Cardiac fibroblast (primary cell): ENCODE measurements at places on chromosomes 3 and 15.

GRCh38 chr3:16813336-16813735 lies 71.4 kb upstream of the PLCL2 start:
- DNase-seq: peak; percentile 17

GRCh38 chr3:197204736-197205135 lies 93.7 kb downstream of the DLG1 start:
- peak; percentile 41 for DNase-seq

DNA sequence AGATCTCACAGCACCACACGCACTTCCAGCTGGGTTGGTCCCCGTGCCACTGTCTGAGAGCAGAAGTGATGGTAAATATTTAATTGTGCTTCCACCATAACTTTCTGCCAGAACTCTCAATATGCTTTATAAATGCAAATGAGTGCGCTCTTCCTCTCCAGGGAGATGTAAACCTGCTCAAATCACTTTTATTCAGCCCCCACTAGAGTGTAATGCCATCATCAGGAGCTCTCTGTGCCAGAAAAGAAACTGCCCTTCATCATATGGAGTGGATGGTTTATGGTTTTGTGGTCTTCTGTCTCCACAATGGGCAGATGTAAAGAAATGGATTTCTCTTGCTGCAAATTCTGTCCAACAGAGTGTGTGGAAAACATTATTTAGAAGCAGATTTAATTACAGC lies 127.0 kb downstream of the EPHB1 start:
- DNase-seq: no peak

DNA sequence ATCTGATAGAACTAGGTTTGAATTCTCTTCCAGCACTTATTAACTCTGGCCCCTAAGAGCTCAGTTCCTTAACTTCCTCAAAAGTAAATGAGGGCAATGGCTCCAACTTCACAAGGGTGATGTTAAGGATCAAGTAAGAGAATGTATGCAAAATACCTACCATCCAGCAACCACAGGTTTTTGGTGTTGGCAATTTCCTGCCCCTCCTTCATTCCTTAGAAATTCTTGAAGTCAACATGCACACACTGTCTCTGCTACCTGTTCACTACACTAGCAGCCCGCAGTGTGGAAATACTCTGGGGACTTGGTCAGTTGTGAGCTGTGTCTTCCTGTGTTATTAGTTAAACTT lies 5.0 kb downstream of the ZBED2 start:
- no peak for DNase-seq

DNA sequence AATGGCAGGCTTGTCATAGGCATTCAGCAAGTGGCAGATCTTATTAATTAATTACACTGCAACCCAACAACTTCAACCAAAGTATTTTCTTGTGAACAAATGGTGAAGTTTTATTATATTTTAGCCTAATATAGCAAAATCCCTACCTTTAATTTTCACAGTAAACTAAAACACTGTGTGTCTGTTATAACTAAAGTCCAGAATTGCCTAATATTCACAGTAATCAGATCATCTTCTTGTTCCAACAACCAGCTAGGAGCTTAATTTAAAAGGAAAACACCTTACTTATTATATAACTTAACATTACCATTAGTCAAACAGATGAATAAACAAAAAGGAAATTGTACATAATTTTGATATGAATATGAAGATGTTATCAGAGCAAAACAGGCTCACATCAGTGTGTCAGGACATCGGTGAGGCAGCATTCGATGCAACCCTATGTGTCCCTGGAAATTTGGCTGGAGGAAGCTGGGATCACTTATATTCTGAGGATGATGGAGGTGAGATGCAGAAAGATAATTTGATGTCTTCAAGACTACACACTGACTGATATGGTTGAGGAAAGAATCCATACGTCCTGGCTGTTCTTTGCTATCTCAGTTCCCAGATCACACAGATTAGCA lies 189.3 kb upstream of the EIF1B start:
- no peak for DNase-seq

- no peak for DNase-seq
These were observed 309.8 kb upstream of the LRRC3B start for GRCh38 chr3:26312816-26313215.

DNA sequence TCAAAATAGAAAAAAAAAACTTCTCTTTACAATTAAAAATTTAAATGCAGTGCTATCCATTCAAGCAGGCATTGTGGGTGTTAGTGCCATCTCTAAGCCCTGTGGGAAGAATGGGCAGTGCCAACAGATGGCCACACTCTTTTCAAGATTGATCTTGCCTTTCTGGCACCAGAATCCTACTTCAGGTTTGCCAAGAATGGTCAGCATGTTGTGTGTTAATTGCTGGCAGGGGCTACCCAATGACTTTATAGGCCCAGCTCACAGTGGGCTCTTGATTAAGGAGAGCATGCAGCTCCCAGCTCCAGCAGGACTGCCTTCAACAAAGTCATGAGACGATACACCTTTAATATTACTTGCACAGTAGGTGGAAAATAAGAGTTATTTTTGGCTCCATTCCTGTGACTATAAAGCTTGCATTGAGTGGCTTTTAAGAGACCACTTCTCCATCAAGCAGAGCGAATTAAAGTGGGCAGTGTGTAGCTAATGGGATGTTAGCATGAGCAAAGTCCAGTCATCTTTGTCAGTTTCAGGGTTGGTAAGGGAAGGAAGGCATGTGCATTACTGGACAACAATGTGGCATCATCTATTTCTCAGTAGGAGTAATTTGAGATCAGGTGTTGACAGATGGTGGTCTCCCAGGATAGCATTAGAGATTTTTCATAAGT lies 476.8 kb downstream of the C3orf38 start:
- no peak for DNase-seq

DNA sequence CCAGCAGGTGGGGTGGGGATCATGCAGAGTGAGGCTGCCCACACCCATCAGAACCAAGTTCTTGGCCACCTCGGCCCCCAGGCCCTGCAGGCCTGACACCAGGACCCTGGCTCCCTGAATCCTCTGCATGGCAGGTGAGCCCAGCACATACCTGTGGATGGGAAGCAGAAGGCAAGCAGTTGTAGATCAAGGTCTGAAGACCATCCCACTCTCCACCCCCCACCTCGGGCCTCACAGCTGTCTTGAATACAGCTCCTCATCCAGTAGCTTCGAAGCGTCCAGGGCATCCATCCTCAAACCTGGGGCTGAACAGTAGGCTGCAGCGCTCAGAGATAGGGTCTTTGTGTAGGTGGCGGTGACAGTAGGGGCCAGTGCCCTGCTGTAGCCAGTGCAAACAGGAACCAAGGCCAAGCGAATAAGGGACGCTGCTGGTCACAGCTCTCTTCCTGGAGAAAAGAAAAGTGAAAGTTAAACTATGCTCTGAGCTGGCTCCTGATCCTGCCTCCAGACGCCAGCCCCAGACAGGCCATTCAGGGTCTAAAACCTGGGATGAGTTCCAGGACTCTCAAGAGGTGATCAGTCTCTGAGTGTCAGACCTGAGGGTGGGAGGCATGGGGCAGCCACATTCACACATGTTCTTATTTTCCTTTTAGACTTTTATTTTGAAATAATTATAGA lies at the start of gene UBA7:
TSS of gene UBA7 (minus strand) at position 457 of the 678 bp plus-strand sequence. CDS start at position 291, 166 bp downstream.
- peak; percentile 73 for DNase-seq

- no peak for DNase-seq
These were observed 534.1 kb upstream of the KCNMB2 start for GRCh38 chr3:178002113-178002512.

DNA sequence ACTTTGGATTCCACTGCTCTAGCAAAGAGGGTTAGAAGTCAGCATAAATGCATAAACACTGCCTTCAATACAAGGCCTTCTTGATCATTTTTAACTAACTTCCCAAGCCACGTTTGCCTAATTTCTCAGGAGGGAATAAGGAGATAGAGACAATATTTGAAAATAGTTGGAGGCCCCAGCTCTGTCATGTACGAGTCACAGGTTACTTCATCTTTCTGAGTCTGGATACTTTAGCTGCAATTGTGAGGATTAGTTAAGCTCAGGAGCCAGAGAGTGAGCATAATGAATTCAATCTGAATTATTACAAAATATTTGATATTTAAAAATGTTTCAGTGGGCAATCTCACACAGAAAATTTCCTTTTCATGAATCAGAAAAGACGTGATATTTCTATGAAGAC lies 298.9 kb downstream of the SHOX2 start:
- DNase-seq: peak; percentile 14

GRCh38 chr15:31162721-31163510 lies 61.4 kb upstream of the TRPM1 start:
- DNase-seq: no peak

DNA sequence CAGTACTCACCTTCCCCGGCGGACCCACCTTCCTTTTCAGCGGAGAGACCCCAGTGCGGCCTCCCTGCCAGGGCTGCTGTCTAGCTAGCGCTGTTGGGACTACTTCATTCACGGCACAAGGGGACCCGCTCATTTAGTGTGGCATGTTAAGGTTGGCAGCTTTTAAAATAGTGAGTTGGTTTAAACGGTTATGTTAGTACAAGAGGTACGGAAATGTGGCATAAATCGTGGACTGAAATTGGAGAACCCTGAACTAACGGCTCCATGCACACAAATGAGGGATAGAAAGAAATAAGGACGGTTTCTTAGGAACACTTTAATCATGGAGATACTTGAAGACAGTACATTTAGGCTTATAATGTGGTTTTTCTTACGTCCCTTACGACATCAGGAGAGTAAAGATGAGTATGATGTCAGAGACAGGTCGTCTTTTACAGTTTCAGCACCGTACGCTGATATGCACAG lies 752 bp downstream of the CEP63 start:
- peak; percentile 28 for DNase-seq

GRCh38 chr3:88807491-88808105 lies 299.8 kb upstream of the EPHA3 start:
- peak; percentile 17 for DNase-seq

- no peak for DNase-seq
These were observed 219.7 kb upstream of the SETMAR start for GRCh38 chr3:4083225-4084015.

GRCh38 chr3:42351207-42351606 lies 59.2 kb downstream of the LYZL4 start:
- DNase-seq: peak; percentile 18

DNA sequence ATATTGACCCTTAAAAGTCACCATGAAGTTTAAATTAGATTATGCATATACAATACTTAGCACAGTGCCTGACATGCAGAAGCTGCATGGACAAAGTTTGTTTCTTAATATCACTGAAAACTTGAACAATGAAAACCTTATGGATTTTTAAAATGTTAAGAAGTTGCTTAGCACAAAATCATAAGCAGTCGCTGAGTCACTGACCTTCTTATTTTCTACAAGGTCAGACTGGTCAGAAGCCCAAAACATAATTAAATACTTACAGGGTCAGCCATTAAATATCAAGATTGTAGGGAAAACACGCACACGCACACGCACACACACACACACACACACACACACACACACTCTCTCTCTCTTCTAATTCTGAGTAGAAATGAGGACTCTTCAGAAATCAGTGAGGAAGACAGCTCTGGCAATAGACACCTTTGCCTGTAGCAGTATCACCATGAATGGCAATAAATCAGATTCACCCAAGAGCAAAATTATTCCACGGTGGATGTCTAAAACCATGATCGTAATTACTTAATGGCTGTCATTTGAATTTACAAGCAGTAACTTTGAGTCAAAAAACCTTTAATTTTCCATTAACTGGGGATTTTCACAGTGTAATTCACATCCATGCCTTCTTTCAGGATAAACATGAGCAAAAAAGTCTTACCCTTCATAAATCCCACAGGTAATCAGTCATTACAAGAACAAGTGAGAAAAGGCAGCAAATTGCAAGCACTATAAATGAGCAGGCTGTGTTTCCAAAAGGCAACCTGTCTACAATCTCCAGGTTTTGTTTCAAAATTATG lies 147.5 kb downstream of the OSBPL10 start:
- peak; percentile 13 for DNase-seq

DNA sequence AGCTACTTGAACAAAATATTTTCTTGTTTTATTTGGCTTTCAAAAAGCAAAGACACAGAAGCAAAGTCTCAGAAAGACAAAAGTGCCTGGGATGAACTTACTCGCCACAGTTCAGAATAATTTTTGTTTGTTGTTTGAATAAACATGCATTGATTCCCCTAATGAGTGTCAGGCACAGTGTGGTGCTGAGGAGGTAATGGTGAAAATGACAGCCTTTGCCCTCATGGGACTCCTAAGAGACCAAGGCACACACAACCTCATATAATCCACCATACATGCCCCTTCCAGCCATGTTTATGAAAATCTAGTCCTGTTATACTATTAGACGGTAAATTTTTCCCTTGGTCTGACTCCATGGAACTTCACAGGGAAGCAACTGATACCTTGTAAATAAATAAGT lies 2.5 kb downstream of the GOLIM4 start:
- DNase-seq: no peak

- no peak for DNase-seq
These were observed 445.6 kb upstream of the RBMS3 start for GRCh38 chr3:28835249-28835648.

GRCh38 chr3:73203101-73203500 lies 141.6 kb downstream of the EBLN2 start:
- no peak for DNase-seq

DNA sequence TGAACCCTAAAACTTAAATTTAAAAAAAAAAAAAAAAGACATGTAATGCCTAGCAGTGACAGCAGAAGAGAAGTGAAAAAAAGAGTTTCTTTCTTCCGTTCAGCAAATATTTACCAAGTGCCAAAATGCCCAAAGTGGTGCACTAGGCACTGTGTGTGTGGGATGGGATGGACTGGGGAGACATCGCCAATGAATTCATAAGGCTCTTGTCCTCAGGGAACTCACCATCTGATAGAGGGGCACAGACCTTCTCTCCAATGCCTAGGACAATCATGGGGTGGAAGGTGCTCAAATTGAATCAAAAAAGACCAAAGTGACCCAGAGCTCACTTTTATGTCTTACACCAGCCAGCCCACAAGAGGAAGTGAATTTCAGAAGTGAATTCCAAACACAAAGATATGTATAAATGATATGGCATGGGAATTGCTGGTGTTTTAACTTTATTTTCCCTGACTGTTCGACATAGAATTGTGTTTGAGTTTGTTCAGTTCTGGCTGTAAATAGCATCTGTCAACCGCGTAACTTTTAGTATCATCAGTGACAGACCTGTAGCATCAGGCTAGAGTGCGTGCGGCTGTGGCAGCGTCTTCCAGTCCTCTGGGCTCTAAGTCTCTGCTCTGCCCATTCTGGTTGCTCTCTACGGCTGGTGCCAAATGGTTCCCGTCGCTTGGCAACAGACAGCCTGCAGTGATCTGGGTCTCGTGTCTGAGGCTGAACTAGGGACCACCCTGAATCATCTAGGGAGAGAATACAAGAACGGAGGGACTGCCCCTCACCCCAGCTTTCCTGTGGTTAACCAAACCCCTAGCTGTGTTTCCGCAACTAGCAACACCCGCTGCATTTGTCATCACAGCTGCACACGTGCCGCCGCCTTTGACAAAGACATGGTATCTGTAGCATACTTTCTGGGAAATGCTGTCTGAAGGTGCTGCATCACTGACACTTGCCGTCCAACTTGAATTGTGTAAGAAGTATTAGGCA lies 154.0 kb upstream of the THBS1 start:
- peak; percentile 92 for DNase-seq

- peak; percentile 70 for DNase-seq
These were observed 3.6 kb downstream of the CTNNB1 start for GRCh38 chr3:41202834-41203345.

GRCh38 chr3:148957586-148957985 lies 33.8 kb upstream of the GYG1 start:
- peak; percentile 27 for DNase-seq
